ENCODE measurements at places on chromosomes 2 and 18.

- no peak for DNase-seq
Measured at GRCh38 chr2:62145478-62146100, 50.3 kb upstream of the B3GNT2 start.

DNA sequence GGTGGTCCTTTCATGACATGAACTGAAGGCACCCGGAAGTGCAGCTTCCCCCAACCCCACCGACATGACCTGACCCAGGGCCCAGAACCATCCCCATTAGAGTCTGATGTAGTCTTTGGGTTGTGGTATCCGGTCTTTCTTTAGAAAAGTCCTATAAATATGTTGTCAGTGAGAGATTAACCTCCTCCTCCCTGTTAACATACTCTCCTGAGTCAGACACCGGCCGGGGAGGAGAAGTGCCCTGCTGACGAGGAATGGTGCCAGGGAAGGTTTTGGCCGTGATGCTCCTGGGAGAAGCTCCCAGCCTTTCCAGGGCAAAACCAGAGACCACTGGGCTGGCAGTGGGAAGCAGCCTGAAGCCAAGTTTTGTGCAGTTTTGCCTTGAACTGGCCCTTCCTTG lies 109.0 kb downstream of the LAMA3 start:
- DNase-seq, result no peak

DNA sequence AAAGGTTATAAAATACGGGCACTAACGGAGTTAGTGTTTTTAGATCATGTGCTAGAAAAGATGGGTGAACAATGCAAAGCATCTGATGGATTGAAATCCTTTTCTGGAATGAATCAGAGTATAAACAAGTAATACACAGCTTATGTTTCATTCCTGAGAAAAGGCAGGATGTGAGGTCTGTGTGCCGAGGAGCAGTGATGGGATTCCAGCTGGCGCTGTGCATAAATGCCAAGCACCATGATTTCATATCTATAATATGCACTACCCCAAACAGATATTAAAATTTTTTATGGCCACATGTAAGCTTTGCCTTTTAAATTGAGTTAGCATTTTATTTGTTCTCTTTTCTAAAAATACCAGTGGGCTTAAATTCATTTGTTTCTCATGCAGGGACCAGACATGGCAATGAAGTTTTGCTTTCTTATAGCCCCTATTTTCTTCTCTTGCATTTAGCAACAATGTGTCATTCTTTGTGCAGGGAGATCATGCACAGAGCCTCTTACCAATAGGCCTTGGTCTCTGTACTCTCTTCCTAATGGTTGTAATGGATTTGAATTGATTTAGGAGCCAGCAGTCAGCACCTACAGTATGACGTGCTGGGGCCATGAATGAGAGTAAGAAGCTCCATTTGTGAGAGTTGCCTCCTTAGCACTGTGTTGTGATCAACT lies 323.9 kb downstream of the SLC8A1 start:
- no peak for DNase-seq

DNA sequence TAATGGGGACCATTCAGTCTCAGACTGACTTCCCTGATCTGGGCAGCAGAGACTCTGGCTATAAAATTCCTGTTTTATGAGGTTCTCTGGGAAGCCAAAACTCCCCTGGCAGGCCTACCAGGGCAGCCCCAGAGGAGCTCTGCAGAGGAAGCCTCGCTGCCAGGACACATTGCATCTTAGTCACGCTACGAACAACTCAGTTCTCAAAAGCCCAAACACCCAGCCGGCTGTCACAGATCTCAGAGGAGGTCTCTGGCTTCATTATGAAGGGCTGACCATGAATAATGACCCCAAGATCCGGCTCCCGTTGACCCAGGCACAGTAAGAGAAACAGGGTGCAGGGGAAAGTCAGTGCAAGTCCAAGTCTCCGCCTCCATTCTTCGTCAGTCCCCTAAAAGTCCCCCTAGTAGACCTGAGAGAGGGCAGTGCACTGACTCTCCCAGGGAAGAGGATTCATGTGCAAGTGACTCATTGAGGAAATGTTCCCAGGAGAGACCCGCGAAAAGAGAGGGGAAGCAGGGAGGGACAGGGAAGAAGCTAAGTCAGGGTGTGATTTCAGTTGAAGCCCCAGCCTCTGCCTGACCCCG lies 212.3 kb downstream of the CYP26B1 start:
- DNase-seq, result no peak

DNA sequence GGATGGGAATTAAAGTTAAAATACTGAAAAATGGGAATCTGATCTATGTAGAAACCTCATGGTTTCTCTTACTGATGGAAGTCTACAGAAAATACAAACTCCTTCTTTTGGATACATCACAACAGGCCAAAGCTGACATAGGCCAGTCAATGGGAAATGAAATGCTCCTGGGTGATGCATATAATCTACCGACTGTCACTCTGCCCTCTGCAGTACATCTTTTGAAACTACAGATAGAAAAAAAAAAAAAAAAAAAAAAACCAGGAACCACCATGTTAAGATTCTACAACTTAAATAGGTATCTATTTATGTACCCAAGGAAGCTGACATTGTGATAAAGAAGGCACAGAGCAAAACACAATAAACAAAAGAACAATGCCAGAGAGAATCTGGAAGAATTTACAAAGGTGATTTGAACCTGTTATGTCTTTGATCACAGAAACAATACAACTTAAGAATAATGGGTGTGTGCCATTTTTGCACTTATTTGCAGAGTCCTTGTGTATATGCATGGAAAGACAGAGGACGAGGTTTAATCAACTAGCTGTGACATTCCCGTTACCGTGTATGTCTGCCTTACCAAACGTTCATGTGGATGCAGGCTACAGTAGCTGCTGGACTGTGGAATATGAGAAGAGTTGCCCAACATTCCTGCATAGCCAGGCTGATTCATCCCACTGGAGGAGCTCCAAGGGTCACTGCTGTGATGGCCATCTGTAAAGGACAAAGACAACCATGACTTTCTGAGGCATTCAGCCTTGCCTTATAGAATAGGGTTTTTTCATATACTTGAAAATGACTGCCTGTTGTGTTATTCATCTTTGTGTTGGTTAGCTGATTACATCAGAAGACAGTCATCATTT lies 312.7 kb downstream of the TCF4 start:
- DNase-seq, result no peak

DNA sequence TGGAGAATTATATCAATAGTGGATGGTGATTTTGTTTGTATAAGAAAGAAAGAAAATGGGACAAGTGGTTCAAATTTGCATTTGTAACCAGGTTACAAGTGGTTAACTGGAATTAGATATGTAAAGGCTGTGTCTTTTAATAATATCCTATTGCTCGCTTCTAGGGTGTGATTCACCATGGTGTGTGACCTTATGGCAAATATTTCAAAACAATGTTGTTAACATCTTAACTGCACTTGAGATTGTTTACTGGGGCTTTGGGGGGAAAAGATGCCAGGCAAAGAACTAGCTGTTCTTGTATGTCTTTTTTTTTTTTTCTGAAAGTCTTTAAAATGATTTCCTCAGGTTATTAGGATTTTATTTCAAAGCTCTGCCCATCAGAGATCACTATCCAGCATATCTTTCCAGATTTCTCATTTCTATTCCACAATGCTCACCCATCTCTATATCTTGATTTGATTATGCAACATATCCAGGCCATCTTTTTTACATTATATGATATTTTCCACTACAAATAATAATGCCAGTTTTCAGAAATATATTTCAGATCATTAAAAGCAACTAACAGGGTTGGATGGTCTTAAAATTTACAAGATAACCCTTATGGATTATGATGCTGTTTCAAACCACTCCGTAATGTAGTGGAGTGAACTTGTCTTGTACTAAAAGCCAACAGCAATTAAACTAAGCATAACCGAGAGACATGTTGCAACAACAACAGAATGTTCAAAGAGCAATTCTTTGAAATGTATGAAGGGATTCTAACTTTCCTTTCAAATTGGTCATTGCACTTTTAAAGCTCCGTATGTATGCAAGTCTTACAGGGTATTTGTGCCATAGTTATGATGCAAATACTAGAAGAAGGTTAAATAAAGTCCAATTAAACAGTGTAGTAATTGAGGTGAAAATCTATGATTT lies 341.5 kb upstream of the ETAA1 start:
- no peak for DNase-seq

- DNase-seq, result no peak
Measured at GRCh38 chr2:196260546-196260945, 89.2 kb upstream of the STK17B start.

GRCh38 chr2:230898016-230898712 lies 26.9 kb downstream of the GPR55 start:
- DNase-seq, result no peak

DNA sequence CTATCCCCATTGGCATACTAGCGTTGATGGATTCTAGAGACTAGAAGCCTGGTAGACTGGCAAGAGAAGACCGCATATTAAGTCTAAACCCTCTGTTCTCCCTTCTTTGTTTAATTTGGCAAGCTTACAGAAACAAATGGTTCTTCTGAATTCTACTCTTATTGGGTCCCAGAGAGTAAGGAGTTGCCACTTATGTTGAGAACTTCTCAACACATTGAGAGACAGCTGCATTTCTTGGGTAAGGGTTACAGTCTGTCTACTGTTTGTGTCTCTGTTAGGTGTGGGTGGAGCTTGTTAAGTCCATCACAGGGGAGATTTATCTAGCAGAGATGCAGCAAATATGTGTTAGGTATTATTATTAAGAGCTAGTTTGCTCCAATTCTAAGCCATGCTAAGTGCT lies 435.8 kb upstream of the MEIS1 start:
- no peak for DNase-seq

- no peak for DNase-seq
Measured at GRCh38 chr2:37318401-37318800, 6.2 kb downstream of the PRKD3 start.

GRCh38 chr18:42683094-42683493 lies 432.4 kb downstream of the RIT2 start:
- no peak for DNase-seq

GRCh38 chr18:4251206-4251605 lies 203.9 kb downstream of the DLGAP1 start:
- DNase-seq, result no peak

DNA sequence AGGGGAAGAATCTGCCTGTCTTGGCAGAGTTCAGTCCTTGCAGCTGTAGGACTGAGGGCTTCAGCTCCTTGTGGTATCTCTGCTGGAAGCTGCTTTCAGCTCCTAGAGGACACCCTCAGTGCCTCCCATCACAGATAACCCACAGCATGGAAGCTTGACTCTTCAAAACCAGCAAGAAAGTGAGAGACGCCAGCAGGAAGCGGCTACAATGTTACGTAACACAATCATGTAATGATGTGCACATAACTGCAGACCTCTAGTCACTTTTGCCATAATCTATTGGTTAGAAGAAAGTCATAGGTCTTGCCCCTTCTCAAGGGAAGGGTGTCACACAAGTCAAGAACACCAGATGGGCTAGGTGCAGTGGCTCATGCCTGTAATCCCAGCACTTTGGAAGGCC lies 69.1 kb upstream of the AFF3 start:
- DNase-seq, result no peak

DNA sequence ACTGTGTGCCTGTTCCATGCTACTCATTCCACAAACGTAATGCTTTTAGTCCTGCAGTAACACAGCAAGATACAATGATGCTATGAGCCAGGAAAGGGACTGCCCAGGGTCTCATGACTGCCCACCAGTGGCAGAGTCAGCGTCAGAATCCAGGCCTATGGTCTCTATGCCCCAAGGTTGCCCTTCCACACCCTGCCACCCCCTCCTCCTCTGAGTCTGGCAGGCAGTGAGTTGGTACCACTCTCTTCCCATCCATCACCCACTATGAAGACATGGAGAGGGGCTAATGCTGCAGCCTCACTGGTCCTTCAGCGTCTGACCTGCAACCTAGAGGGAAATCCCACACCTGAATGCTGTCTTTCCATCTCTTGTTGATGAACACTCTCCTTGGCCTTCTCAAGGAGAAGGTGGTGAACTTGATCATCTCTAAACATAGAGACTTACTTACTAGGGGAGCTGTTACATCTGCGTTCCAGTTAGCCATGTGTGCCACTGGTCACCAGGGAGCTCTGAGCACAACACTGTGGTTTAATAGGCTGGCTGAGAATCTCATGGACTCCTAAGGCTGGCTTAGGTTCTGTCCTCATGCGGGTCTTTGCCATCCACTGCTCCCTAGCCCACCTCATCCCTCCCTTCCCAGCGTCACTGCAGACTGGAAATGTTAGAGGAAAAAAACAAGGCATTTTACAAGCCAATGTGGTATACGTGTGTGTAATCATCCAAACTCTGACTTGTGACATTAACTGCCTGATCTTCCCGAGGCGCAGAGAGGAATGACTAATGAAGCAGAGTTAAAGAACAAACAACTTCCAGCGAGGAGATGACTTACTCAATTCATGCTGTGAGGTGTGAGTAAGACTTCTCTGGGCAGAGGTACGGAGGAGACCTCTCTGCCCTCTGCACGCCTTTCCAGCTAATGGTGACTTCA lies 28.8 kb downstream of the STEAP3 start:
- DNase-seq, result no peak

GRCh38 chr2:58862244-58862643 lies 621.1 kb upstream of the FANCL start:
- no peak for DNase-seq

DNA sequence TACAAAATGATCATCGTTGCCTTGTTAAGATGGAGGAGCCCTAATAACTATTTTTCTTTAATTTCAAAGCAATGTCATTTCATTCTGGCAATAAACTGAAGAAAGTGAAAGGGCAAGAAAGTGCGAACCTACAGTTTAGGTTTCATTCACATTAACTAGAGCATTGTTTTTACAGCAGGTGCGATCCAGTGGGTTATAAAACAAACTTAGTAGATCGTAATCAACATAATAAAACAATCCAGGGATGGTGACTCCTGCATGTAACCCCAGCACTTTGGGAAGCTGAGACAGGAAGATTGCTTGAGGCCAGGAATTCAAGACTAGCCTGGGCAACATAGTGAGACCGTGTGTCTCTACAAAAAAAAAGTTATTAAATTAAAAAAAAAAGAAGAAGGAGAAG lies 51.1 kb downstream of the AP1S3 start:
- DNase-seq, result no peak

- no peak for DNase-seq
Measured at GRCh38 chr18:44901283-44901682, 220.6 kb downstream of the SETBP1 start.

DNA sequence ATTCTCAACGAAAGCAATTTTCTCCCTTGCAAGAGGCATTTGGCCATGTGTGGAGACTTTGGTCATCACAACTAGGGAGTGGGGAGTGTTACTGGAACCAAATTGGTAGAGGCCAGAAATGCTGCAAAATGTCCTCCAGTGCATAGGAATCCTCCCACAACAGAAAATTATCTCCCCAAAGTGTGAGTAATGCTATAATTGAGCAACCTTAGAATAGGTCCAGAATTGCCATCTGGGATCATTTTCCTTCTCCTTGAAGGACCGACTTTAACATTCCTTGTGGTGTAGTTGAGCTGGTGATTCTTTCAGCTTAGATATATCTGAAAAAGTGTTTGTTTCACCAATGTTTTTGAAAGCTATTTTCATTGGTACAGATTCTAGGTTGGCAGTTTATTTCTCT lies 111.2 kb upstream of the SMIM21 start:
- DNase-seq, result no peak

Data from natural killer cell (primary cell).